ENCODE measurements at places on chromosomes 4 and X.

DNA sequence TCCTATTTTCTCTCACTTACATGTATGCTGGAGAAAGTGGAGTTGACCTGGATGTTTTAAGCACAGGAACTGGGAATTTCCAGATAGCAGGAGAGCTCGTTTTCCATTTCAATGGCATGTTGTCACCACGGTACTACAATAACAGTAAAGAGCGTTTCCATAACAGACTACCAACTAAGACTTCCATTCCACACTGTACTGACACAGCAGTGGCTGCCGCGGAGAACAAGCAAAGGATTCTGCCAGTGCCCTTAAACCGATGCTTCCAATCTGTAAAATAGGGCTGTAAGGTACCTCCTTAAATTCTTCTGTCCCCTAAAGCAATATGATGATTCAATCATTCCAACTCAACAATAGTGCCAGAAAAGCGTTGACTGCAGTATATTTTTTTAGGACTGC is 143.9 kb downstream of the KLHL13 start:
- DNase-seq = no peak

GRCh38 chrX:92247076-92247475 is 467.9 kb downstream of the PCDH11X start:
- no peak for DNase-seq

DNA sequence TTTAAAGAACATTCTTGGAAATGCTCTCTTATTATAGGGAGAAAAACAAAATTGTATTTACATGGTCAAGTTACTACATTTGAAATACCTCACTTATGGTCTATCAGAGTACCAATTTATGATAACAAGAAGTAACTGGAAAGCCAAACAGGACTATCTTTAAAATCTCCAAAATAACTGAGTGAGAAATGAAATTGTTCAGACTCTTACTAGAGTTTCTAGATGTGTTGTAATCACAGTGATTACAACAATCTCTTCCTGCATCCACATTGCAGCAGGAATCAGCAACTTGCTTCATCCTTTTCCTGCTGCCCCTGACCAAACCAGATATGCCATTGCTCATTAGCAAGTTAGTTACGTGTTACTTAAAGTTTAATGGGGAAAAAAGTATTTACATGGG is 245.2 kb upstream of the SMIM31 start:
- DNase-seq = no peak

DNA sequence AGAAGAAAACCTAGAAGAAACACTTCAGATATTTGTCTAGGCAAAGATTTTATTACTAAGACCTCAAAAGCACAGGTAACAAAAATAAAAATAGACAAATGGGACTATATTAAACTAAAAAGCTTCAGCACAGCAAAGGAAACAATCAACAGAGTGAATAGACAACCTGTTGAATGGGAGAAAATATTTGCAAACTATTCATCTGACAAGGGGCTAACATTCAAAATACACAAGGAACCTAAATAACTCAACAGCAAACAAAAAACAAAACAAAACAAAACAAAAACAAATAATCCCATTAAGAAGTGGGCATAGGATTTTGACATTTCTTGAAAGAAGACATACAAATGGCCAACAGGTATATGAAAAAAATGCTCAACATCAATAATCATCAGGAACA is 192.7 kb upstream of the ZCCHC13 start:
- DNase-seq = no peak

- DNase-seq = no peak
These were observed 239.7 kb upstream of the GATB start for GRCh38 chr4:152000518-152000917.

GRCh38 chr4:38534344-38535045 is 129.5 kb upstream of the KLF3 start:
- no peak for DNase-seq

GRCh38 chr4:101042847-101043246 is 304.5 kb downstream of the PPP3CA start:
- no peak for DNase-seq

DNA sequence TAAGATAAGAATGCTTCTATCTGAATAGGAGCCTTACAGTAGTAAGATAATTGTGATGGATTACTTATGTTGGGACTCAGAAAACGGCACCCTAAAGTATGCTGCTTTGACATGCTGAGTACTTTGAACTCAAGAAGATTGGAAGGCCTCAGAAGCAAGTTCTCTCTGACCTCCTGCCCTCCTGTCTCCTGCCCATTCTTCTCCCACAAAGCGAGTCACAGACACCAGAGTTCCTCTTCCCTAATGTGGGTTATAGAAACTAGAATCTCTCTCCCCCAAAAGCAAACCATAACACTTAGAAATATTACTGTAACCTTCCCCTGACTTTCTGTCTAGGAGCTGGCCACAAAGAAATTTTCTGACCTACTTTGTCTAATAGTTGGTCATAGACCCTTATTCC is 76.5 kb downstream of the DDIT4L start:
- DNase-seq = no peak

DNA sequence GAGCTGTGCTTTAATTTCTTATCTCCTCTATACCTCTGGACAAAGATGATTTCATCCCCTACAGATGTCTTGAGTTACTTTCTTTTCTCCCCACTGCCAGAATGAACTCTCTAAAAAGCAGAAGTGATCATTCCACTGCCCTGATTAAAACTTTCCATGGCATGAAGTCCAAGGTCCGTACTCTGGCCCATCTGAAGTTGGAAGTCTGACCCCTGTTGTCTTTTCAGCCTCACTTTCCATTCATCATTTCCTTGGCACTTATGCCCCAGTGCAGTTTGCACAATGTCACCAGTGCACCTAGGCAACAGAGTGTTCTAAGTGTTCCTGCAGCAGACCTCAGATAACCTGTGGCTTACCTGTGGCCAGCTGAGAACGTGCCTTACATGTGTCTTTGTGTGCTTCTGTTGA is 242.4 kb downstream of the FRAS1 start:
- DNase-seq = no peak

DNA sequence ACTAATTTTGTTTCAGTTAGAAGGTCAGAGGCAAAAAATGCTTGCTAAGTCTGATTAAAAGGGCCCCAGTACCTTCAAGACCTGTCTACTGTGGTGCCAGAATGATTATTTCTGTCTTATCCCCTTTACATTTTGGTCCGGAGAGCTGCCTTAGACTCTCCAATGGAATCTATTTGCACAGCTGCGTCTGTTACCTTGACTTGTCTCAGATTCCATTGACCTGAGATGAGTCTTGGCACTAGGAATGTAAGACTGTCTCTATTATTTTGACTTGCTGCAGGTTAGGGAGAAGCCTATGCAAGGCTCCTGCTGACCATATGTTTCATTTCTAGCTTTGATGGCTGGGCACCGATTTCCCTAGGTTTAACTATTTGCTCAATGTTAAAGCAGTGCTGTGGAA is 457.6 kb downstream of the KCTD8 start:
- no peak for DNase-seq

GRCh38 chr4:121278811-121279368 is 101.9 kb downstream of the QRFPR start:
- DNase-seq = no peak

DNA sequence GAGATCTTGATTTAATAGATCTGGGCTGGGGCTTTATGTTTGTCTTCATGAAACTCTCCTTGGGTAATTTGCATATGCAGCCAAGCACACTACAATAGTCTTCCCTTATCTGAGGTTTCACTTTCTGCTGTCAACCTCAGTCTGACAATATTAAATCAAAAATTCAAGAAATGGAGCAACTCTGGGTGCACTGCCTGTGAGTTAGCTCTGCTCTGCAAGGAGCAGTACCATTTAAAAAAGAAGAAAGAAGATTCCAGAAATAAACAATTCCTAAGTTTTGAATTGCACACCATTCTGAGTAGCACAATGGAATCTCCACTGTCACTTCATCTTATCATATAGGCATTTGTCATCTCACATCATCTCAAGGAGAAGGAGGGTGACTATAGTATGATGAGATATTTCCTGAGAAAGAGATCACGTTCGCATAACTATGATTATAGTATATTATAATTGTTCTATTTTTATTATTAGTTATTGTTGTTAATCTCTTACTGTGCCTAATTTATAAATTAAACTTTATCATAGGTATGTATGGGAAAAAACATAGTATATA is 9.4 kb downstream of the FNIP2 start:
- no peak for DNase-seq

GRCh38 chr4:156661555-156661954 is 310.0 kb downstream of the PDGFC start:
- DNase-seq = no peak

DNA sequence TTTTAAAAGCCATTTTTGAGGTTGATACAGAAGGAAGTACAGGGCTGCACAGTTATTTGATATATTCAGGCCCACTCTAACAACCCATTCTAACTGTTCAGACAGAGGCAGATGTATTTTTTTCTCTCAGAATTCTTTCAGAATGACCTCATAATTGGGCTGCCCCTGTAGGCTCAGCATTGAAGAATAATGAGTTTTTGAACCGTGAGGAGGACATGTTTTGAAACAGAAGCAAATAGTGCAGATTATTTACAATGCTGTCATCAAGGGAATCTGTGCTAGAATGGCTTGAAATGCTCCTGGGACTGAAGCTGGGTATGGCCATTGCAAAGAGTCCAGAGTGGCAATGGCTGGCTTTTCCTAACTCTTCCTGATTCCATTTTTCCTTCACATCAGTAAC is 158.1 kb downstream of the SOX3 start:
- no peak for DNase-seq

GRCh38 chrX:43813898-43814297 is 68.4 kb downstream of the MAOB start:
- DNase-seq = no peak

DNA sequence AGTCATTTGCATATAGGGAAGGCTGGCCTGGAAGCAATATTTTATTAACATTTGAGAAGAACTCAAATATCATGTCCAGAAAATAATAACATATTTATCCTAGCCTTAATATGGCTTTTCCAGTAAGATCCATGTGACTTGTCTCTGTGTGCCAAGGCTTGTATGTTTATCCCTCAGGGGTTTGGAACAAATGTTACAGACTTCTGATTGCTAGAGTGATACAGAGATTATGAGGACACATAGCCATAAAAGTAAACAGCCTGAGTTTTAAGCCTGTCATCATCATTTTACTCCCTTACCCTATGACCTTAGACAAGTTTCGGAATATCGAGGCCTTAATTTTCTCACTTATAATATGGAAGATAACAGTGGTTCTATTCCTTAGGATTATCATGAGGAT is 338.1 kb downstream of the GPAT3 start:
- no peak for DNase-seq

DNA sequence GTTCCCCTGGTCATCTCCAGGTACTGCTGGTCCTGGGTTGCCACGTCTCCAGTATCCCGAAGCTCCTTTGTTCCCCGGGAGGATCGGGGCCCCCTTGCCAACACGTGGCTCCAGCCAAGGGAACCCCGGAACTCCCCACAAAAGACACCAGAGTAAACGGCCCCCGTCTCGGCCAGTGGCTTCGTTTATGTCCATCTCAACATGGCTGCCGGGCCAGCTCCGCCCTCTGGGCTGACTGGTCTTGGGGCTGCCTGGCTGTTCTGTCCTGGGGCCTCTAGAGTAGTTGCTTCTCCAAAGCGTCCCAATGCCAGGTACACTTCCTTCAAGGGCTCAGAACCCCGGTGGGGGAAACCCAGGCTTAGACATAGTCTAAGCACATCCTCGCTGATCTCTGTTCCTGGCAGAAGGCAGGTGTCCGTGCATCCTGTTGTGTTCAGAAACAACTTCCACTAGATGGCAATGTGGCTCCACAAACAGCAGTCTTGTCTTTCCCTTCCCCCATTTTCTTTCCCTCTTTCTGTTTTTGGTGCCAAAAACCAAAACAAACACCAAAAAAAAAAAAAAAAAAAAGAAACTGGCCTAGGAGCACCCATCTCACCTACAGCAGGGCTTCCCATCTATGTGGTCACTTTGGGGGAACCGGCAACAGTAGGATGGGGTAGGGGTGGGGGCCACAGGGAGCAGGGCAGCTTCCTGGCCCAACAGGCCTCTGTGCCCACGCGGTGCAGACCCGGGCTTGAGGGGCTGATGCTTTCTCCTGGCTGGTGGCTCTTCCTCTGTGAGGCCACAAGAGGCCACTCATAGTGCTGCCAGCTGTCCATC is 35.3 kb downstream of the NBDY start:
- peak; percentile 45 for DNase-seq

DNA sequence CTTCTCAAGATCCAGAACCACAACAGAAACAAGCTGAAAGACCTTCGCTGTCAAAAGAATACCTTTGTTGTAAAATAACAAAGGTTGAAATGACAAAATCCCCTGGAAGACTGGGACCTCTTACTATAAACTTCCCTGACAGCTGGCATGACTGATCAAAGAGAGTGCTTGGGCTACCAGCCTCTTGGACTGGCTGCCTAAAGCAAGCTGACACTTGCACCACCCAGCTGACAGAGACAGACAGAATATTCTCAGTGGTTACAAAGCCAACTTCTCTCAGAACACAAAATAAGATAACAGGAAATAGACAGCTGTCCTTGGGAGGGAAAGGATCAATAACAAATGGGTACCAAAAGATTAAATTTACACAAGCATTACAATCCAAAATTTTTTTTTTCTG is 241.7 kb upstream of the SPOCK3 start:
- DNase-seq = no peak

DNA sequence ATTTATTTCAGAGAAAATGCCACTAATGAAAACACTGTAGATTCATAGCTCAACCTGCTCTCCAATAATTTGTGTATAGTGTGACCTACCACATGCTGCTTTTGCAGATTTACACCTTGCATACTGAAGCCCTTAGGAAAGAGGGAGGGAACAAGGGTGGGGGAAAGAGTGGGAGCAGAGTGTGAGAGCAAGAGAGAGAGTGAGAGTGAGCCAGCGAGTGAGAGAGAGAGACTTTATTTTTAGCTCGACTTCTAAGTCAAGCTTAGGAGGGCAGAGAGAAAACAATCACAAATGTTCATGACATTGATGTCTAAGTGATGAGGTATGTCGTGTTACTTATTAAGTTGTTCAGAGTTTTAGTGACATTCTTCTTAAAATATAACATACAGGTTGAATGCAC is 112.5 kb upstream of the HAND2 start:
- no peak for DNase-seq

DNA sequence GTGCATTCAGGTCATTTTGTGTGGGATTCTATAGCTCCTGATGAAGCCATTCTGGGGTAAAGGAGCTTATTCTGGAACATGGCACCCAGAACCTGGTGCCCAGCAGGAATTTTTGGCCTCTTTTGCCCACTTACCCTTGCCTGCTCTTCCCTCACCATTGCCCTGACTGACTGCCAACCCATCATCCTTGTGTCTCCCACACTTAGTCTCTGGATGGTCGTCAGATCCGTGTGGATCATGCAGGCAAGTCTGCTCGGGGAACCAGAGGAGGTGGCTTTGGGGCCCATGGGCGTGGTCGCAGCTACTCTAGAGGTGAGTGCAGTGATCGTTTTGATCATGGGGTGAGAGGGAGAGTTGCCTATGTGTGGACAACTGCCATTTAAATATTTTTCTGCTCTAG is 1.8 kb downstream of the RBM3 start:
- no peak for DNase-seq

GRCh38 chr4:140876615-140877364 is 120.6 kb upstream of the TBC1D9 start:
- DNase-seq = no peak

GRCh38 chr4:17867276-17867675 is 56.5 kb downstream of the NCAPG start:
- DNase-seq = no peak

- no peak for DNase-seq
These were observed 30.4 kb downstream of the DCLK2 start for GRCh38 chr4:150108691-150109090.

GRCh38 chr4:52729586-52729985 is 21.6 kb downstream of the ERVMER34-1 start:
- DNase-seq = no peak

- no peak for DNase-seq
These were observed 46.5 kb downstream of the TMA16 start for GRCh38 chr4:163540977-163541376.

Measured in activated T-cell treated with anti-CD3 and anti-CD28 coated beads for 1 hour (primary cell).